Sciatic nerve (tissue), 2 donors: ENCODE measurements at places on chromosomes 7 and 10.

- no peak for DNase-seq
Observed at GRCh38 chr7:8115547-8116402, 146.2 kb downstream of the ICA1 start.

GRCh38 chr10:131452926-131453720, 141.6 kb upstream of the TCERG1L start:
- DNase-seq, result peak; percentile 73

GRCh38 chr7:117134889-117135552, 181.7 kb downstream of the ST7 start:
- DNase-seq, result no peak

- no peak for DNase-seq
Observed at GRCh38 chr7:72446131-72446530, 34.0 kb upstream of the CALN1 start.

DNA sequence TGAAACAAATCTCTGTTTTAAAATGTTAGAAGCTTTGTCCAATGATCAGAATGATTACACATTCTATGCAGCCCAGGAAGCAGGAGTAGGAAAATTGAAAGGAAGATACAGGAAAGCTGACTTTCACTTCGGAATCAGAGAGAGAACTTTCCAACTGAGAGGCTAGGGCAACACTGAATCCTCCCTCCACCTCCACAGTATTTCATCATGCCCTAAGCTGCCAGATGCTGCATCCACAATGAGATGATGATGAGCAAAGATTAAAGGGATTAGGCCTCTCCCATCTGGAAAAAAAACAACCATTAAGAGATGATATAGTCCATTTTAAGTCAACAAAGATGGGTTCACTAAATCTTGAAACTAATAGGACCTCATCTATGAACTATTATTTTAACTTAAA, 215.6 kb downstream of the GPR37 start:
- DNase-seq, result no peak

DNA sequence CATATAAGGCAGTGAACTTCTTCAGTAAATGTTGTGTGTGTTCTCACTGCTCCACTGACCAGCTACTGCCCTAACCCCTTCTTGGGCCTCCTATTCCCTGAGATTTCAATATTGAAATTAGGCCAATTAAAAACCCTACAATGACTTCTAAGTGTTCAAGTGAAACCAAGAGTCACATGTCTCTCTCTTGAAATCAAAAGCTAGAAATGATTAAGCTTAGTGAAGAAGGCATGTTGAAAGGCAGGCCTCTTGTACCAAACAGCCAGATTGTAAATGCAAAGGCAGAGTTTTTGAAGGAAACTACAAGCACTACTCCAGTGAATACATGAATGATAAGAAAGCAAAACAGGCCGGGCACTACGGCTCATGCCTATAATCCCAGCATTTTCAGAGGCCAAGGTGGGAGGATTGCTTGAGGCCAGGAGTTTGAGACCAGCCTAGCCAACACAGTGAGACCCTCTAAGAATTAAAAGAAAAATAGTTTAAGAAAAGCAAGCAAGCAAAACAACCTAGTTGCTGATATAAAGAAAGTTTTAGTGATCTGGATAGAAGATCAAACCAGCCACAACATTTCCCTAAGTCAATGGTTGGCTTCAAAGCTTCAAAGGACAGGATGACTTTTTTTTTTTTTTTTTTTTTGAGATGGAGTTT, 22.3 kb downstream of the BRAF start:
- DNase-seq, result no peak

GRCh38 chr10:117457071-117457810, 82.0 kb upstream of the PDZD8 start:
- DNase-seq, result no peak

DNA sequence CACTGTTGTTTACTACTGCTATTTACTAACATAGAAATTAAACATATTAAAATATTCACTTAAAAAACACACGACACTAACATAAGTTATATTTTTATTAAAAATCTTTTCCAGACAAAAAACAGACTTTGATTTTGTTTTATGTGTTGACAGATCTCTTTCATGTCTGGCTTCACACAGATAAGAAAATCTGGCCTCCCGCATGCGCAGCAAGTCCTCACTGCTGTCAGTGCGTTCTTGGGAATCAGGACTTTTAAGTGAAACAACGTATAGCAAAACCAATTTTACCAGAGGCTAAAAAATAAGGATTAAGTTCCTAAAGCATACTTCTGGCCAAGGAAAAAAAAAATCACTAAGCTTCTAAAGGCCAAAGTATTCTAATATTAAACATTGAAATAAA, 1.2 kb upstream of the IDI1 start:
- DNase-seq, result no peak

DNA sequence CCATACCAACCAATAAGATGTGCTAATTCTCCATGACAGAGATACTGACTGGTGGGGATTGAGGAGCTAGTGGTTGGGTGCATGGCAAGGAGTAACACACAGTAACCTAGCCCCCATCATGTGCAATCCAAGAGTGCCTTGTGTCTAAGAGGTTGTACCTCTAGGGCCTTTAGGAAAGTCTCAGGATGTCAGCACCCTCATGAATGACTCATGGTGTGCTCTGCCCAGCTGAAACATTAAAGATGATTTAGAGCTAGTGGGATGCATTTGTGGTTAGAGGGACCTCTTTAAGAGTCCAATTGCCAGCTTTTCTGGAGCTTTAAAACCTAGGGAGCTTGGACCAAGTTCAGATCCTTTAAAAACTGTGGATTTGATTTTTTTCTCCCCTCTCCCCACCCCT, 181.1 kb downstream of the HERPUD2 start:
- DNase-seq, result no peak

GRCh38 chr7:108181073-108181985, 51.2 kb upstream of the LAMB4 start:
- no peak for DNase-seq

DNA sequence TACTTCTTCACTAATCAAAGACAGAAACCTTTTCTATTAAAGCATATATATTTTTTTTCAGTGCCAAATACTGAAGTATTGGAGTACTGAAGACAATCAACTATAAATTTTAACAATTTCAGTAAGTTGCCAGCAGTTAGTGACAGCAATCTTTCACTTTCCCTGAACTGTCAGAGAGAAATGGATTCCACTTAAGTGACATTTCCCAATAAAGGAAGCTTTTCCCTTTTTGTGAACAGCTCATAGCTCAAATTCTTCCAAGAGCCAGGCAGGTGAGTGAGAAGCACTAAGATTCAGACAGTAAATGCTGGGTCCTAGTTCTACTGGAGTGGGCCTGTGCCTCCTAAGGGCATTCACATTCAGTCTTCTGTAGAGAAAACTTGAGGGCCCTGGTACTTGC, 142.0 kb downstream of the SRPK2 start:
- DNase-seq, result no peak

- DNase-seq, result peak; percentile 91
Observed at GRCh38 chr10:3173171-3173878, 743 bp upstream of the PITRM1 start.

DNA sequence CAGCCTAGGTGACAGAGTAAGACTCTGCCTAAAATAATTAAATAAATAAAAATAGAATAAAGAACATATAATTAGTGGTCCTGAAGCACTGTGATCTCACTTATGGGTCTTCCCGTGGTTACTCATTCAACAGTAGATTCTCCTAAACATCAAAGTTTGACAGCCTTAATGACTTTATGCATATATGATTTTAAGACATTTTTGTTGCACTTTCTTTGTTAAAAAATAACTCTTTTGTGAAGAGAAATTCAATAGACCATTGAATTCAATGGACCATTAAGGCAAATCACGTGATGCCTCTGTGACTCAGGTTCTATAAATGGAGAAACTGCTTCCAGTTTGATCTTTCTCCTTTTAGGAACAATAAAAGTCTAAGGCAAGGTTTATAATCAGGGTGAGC, 59.6 kb downstream of the ATOH7 start:
- DNase-seq, result no peak

DNA sequence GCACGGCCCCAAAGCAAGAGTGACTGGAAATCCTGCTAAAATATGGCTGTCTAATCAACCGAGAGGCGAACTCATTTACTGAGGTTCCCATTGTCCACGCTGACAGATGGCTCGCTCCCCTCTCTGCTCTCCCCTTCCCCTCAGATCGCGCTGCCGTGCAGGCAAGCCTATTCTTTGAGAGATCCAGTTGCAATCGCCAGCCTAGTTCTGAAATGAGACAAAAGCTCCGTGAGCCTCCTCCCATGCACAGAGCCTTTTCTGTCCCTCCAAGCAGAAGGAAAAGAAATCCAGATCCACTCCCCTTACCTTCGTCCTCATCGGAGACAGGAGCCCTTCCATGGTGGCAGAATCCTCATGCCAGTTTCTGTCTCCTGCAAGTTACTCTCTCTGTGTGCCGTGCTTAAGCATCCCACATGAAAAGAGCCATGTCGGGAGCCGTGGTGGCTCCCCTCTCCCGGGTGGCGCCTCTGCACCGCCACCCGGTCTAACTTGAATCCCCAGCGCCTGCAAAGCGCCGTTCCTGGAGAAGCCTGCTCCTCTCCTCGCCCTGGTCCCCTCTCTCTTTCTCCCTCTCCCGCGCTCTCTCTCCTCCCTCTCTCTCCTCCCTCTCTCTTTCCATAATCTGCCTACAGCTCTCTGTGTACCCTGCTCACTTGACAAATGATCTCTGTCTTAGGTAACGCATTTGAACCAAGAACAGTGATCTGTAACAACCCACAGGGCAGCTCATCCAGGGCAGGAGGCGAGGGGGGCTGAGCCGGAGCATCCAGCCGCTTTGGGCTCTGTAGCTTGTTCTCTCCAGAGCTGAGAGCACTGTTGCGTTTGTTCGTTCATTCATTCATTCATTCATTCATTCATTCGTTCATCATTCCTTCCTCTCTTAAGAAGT, 156.8 kb downstream of the FRMD4A start:
- no peak for DNase-seq

GRCh38 chr7:152435384-152436110, at the start of gene KMT2C:
TSS of gene KMT2C (minus strand) at chr7:152436003. CDS start at chr7:152435786, 217 bp downstream.
- peak; percentile 78 for DNase-seq

GRCh38 chr10:88657901-88658300, 6.3 kb upstream of the LIPF start:
- no peak for DNase-seq

DNA sequence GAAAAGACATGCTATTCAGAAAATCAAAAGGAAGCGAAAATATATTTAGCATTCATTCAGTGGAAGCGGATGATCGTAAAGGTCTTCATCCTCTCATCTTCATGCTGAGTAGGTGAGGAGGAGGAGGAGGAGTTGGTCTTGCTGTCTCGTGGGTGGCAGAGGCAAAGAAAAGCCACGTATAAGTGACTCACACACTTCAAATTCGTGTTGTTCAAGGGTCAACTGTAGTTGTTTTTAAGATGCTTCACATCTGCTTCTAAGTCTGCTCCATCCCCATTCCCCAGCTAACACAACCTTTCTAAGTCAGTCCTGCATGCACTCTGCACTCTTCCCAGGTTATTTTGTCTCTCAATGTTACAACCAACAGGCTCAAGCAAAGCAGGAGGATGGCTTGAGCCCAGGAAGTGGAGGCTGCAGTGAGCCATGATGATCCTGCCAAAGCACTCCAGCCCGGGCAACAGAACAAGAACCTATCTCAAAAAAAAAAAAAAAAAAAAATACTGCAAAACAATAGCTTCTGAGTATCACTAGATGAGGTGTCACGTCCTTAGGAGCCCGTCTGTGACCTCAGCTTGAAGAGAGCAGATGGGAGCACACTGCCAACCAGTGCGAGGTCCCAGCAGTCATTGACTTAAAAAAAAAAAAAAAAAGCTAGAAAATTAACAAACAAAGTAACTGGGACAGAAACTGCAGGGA, 70.5 kb downstream of the SFMBT2 start:
- no peak for DNase-seq

DNA sequence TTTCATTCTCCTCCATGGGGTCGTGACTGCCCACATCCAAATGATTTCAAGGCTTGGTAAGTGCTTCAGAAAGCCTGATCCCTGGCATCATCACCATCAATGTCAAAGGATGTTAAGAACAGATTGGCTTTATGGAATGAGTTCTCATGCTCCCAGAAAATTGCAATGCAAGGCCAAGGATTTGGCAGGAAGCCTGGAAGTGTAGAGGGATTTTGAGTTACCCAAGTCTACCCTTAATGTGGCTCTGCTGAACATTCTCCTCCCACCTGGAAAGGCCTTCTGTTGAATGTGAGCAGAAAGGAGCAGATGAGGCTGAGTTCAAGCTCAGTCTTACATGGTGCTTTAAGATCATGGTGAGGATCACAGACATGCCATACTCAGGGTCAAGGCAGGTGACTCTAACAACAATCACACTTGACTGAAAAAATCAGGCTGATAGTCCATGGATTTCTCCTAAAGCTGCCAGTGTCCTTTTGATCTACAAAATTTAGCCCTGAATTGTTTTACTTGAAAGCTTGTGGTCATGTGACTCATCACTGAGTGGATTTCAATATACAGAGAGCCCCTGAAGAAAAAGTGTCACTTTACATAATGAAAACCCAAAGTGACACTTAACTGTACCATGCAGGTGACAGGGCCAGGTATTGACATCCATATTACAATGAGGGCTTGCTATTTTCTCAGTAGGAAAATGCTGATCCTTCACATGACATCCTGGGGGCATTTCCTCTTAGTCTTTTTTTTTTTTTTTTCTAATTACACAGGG, 111.1 kb upstream of the PDLIM1 start:
- no peak for DNase-seq

DNA sequence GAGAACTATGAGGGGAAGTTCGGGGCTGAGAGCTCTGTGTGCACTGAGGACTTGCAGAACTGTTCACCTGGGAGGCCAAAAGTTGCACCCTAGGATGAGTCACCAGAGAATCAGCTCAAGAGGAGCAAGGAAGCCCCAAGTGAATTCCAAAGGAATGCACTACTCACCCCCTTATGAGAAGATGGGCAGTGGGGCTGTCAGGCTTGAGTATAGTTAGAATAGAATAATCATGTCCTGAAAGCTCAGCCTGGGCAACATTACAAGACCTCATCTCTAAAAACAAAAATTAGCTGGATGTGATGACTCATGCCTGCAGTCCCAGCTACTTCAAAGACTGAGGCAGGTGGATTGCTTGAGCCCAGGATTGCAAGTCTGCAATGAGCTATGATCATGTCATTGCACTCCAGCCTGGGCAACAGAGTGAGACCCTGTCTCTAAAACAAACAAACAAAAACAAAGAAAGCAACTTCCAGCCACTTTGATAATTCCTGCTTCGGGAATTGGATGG, 30.0 kb downstream of the MAP3K8 start:
- no peak for DNase-seq

DNA sequence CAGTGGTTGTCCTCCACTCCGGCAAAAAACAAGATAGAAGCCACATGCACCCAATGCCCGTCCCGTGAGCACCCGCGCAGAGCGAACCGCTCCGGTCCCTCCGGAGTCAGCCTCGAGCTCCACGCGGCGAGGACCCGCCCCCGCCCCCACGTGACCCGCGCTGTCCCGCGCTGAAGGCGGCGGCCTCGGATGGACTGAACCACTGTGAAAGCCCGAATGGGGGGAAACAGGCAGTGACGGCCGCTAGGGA, 766 bp upstream of the EIF3B start:
- DNase-seq, result peak; percentile 94
